ENCODE measurements at places on chromosomes 1 and 21.

DNA sequence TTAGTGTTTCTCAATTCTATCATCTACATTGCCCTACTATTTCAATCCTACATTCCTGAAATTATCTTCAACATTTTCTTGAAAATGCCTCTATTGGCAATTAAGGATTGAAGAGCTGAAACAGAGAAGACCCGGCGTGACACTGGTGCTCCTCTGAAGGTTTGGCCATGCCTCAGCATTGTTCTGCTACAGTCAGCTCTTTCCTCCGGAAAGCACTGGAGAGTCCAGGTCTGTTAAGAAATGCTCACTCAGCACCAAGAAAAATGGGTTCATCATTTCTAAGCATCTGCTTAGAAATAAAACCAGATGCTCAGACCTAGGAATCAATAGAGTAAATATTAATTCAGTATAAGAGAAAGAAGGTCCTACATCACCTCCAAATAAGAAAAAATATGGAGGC lies 58.8 kb downstream of the WARS2 start:
- DNase-seq: no peak

DNA sequence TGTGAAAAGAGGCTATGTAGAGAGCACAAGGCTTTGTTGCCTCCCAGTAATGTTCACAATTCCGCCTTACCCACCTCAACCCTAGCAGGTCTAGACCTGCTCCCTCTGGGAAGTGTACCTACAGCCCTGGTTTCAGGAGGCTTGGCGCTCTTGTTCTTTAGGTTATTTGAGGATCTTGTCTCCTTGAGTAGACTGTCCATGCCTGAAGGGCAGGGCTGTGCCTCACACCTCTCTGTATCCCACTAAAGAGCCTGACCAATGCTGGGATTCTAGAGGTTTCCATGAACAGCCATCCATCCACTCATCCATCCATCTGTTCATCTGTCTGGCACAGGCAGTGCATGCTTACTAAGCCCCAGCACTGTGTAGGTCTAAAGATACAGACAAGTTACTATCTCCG lies 1.0 kb downstream of the RAB7B start:
- DNase-seq: no peak

GRCh38 chr21:18007121-18007520 lies 188.0 kb upstream of the C21orf91 start:
- DNase-seq: no peak

DNA sequence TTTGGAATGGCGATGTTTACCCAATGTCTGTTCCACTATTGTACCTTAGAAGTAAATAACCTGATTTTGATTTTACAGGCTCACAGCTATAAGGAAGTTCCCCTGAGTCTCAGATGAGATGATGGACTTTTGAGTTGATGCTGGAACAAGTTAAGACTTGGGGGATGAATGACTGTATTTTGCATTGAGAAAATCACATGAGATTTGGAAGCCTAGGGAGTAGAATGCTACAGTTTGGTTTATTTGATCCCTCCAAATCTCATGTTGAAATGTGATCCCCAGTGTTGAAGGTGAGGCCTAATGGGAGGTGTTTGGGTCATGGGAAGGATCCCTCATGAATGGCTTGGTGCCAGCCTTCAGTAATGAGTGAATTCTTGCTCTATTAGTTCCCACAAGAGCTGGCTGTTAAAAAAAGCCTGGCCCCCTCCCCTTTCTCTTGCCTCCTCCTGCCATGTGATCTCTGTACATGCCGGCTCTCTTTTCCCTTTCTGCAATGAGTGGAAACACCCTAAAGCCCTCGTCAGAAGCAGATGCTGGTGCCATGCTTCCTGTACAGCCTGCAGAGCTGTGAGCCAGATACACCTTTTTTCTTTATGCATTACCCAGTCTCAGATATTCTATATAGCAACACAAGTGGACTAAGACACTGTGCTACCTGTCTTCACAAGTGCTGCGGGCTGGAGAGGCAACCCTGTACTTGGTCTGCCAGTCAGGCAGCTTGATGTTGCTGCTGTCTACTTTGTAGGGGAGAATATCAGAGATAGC lies 77.0 kb upstream of the TLR5 start:
- DNase-seq: no peak

DNA sequence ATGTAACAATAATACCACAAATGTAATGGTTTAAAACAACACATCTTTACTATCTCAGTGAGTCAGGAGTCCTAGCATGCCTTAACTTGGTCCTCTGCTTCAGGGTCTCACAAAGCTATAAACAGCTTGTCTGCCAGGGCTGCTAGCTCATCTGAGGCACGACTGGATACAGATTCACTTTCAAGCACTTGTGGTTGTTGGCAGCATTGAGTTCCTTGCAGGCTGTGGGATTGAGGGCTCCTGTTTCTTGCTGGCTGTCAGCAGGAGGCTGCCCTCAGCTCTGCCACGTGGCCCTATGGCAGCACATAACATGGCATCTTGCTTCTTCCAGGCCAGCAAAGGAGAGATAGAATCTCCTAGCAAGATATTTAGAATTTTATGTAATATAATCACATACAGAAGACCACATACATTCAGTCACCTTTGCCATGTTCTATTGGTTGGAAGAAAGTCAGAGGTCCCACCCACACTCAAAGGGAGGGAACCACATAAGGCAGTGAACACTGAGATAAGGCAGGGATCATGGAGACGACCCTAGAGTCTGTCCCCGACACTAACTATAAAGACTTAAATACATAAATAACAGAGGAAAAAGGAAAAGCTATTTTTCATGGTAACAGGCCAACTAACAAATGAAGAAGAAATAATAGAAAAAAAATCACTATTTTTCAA lies 18.9 kb upstream of the IPP start:
- no peak for DNase-seq

DNA sequence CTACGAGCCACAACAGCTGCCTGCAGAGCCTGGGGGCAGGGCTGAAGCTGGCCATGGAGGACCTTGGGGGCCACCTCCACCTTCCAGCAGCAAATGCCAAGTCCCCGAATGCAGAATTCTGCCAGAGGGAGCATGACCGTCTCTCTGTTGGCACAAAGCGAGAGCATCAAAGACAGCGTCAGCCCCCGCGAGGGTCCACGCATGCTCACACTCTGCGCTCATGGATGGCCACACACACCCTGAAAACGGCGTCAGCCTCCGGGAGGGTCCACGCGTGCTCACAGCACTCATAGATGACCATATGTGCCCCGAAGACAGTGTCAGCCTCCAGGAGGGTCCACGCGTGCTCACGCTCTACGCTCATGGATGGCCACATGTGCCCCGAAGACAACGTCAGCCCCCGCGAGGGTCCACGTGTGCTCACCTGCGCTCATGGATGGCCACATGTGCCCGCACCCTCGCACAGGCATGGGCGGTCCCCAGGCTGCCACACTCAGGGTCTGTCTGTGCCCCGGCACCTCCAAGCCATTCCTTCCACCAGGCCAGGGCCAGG lies 46.5 kb downstream of the MORN1 start:
- DNase-seq: no peak

DNA sequence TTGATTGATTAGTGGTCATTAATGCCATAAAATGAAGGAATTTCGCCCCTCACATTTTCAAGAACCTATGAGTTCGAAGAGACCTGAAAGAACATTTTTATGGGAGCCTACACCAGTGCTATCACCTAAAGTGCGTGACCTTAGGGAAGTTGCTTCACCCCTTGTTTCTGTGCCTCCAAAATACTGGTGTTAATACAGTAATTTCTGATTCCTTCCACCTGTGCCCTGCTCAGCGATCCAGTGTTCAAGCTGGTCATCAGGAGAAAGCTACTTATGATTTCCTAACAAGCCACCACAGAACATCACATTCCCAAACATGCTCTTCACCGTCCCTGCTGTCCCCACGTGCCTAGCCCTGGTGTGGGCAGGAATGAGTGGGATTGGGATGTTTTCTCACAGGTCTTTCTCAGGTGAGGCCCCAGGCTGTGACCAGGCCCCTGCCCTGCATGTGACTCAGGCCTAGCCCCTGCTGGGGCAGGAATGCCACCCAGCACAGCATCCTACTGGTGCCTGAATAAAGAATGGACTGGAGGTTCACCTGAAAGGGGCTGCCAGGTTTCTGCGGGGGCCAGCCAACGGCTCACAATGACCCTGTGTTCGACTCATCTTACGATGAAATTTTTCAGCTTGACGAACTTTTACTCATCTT lies 60.3 kb downstream of the CD247 start:
- no peak for DNase-seq

GRCh38 chr1:230832476-230832875 lies 35.8 kb downstream of the C1orf198 start:
- no peak for DNase-seq

DNA sequence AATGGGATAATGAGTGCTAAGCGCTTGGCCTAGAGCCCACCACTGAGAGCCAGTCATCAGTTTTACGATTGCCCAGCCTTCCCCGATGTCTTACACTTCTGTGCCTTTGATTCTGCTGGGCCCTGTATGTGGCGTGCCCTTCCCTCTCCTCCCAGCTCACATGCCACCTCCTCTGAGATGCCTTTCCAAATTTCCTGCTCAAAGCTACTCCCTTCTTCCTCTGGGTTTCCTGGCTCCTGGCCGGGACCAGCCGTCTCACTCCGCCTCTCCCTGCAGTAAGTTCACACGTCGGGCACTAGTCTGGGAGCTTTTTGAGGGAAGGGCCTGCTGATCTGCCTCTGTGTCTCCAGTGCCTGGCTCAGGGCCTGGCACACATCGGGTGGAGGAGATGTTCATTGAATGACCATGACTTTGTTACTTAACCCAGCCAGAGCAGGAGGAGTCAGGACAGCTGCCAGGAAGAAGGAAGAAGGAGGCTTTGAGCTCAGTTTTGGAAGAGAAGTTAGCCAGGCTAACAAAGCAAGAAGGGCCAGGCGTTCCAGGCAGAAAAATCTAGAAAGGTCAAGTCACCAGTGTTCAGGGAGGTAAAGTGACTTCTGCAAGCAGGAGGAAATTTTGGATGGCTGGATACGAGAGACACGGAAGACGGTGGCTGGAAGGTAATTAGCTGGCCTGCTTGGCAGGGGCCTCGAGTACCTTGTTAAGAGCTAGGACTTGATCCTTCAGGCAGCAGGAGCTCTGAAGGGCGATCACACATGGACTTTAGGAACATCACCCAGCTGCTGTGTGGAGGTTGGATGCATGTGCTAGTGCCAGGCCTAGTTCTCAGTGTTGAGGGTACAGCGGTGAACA lies 63.6 kb downstream of the EPHB2 start:
- DNase-seq: no peak

DNA sequence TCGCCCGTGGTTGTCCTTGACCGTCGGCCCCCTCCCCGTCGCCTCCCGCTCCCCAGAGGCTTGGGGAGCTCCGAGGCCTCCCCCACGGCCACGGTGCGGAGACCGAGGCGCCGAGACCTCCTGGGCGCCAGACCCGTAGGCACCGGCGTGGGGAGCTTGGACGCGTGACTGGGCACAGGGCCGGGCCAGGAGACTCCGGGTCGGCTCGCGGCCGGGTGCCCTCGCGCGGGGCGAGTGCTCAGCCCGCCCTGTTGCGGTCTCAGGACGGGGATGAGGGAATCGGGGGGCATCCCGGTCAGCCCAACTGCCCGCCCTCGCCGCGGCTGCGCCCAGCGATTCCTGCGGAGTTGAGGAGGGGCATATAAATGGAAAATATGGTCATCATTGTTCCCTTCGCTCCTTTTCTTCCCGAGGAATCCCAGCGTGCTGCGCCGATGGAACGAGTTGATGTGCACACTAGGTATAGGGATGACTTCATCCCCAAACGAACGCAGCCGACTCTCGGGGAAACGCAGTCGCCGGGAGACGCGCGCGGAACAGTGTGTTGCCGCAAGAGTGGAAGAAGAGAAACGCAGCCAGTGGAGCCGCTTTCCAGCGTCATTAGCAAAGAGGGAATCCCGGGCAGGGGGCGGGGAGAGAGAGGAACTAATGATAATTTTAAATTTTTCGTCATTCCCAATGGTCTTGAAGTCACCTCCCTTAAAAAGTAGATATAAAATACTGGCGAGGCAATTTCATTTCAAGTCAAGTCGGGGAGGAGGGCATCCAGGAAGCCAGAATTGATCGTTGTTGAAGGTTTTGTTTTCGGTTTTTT lies 747 bp upstream of the ENAH start:
- DNase-seq: no peak

Measured in cortex of kidney (tissue), 1 donor.